ENCODE measurements at places on chromosomes 13 and 19.

DNA sequence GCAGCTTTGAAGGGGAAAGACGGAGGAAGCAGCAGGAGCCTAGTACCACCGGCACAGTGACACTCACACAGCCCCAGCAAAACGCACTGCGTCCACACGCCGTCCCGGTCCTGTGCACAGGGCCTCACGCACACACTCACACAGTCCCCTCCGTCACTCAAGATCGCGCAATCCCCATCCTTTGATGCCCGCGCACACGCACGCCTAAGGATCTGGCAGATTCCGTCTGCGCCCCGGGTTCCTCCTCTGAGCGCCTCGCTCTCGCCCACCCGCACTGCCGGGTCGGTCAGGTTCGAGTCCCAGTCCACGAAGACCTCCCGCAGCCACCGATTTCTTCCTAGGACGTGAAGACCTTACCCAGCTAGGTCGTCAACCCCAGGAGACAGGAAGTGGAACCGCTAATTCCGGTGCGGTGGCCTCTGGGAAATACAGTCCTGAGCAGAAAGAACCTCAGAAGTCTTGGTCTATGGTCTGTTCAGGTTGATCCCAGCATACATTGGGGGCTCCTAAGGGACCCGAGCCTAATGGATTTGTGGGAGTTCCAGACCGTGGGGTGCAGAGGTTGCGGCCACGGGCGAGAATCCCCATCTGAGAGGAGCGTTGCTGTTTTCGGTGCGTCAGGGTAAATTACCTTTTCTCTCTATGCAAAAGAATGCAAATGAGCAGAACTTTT is at the start of gene ZNF780B:
Gene ZNF780B, minus strand, starts transcription at position 400 of the 673 bp plus-strand sequence. CDS start 5,899 bp downstream, outside the sequence.
- DNase-seq = peak; percentile 9

GRCh38 chr13:36715841-36716240 is 42.0 kb downstream of the SERTM1 start:
- no peak for DNase-seq

DNA sequence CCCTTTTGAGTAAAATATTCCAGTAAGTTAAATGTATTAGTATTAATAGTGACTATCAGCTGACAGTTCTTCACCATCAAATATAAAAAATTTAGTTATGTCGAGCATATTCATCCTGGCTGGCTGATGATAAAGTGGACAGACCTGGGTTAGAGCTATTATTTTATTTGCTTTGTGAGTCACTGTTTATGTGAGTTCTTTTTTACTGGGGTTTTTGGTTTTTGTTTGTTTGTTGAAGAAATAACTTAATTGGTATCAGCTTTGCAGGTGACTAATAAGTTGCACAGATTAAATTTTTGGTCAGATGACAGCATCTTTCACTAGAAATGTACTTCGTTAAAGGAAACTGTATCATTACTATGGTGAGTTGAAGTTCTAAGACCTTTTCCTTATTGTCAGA is 224.7 kb downstream of the GGACT start:
- DNase-seq = no peak

- DNase-seq = no peak
Observed at GRCh38 chr19:5207806-5208205, 132.8 kb downstream of the PTPRS start.

GRCh38 chr13:37209621-37210580 is 104.4 kb upstream of the CSNK1A1L start:
- DNase-seq = no peak

- no peak for DNase-seq
Observed at GRCh38 chr13:49300739-49301589, 53.2 kb downstream of the CDADC1 start.

- DNase-seq = no peak
Observed at GRCh38 chr19:27762933-27763332, 1450.0 kb downstream of the UQCRFS1 start.

GRCh38 chr13:99432609-99433542 is 68.4 kb upstream of the TM9SF2 start:
- peak; percentile 46 for DNase-seq

DNA sequence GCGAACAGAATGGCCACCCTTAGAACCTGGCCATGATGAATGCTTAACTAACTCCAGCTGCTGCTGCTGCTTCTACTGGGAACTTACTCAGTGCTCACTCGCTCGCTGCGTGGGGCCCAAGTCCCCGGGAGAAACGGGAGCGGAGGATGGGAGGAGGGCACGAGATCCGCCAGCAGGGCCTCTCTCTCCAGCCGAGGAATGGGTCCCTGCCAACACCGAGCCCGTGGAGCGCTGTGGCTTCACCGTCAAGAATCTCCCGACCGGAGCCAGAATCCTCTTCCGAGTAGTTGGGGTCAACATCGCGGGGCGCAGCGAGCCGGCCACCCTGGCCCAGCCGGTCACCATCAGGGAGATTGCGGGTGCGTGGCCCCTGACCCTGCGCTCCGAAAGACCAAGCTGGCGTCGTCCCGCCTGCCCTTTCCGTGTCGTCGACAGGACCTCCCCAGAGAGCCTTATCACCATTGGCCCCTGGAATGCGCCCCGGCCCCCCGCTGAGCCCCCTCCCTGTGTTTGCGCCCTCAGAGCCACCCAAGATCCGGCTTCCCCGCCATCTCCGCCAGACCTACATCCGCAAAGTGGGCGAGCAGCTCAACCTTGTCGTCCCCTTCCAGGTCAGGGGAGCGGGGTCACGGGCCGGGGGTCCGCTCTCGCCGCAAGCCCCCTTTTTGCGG is 17.8 kb upstream of the EMC10 start:
- no peak for DNase-seq
